ENCODE measurements at places on chromosomes 6 and 20.
A peak's percentile ranks its signal among the peaks of the same experiment; 100 is the strongest.

- DNase-seq, result no peak
Measured at GRCh38 chr6:141587482-141588266, 545.1 kb upstream of the GJE1 start.

- no peak for DNase-seq
Measured at GRCh38 chr20:22524393-22525015, 59.9 kb downstream of the FOXA2 start.

GRCh38 chr6:137115658-137116057, 57.8 kb downstream of the IL22RA2 start:
- DNase-seq, result no peak

DNA sequence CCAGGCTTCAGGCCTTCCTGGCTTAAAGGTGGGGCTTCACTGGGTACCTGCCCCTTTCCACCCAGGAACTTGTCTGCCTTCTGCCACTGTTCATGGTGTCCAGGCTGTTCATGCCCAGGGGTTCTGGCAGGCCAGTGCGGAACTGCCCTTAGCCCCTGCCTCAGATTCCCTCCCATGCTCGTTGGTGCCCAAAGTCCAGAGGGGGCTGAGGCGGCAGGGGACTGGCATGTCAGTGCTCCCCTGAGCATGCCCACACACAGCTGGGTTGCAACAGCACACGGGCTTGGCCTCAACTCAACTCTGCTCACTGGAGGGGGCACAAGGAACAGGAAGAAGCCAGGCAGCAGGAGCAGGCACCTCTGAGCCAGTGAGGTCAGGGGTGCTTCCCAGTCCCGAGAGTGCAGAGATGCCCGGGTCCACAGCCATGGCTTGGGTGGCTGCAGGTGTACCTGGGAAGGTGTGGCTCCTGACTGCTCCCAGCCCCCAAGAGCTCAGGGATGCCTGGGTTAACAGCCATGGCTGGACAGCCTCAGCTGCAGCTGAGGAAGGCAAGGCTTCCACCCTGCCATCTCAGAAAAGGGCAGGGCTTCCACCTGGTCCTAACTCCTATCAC, 845.9 kb downstream of the EYS start:
- peak; percentile 73 for DNase-seq

GRCh38 chr6:63745784-63746183, 110.2 kb downstream of the PHF3 start:
- no peak for DNase-seq

DNA sequence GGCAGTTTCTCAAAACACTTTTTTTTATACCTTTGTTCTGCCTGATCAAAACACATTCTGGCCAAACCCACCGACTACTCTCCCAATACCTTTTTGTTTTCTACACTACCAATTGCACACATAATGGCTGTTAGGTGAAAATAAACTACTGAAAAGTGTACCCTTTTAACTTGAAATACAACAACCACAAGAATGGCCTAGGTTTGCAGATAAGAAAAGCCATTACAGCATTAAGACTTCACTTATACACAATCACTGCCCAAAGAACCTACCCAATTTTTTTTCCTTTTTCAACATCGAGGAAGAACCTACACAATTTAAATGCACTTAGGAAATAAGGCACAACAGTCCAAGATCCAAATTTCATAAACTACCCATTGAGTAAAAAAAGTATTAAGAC, 1.8 kb downstream of the SEC63 start:
- no peak for DNase-seq

DNA sequence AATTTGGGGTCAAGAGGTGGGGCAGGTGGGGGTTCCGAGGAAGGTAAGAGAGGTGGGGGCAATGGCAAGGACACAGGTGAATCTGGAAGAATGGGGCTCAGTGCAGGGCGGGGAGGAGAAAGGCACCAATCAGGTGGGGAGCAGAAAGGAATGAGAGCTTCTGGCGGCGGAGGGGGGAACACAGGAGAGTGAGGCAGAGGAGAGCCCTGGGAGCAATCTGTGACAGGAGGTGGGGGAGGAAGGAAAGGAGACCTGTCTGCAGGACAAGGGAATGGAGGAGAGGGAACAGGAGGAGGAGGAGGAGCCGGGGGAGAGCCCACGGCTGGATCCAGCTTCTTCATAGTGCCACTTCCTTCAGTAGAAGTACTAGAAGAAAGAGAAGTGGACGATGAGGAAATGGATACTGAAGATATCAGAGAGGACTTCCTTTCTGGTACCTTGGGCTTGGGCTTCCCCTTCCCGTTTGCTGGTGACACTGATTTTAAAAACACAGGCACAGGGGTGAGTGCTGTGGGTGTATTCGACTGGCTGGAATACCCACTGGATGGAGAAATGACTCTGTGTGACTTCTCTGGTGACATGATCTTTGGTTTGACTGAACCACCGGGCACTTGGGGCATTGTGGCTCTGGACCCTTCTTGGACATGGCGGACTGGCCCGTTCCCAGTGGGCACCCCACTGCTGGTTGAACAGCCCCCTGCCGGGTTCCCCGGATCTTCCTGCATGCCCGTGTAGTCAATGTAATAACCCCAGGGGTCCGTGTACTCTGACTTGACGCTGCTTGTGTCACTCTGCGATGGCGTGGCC, 27.4 kb downstream of the HEBP2 start:
- DNase-seq, result no peak

- no peak for DNase-seq
Measured at GRCh38 chr20:11810311-11811083, 107.2 kb upstream of the BTBD3 start.

- no peak for DNase-seq
Measured at GRCh38 chr20:24566656-24567055, 97.2 kb downstream of the SYNDIG1 start.

DNA sequence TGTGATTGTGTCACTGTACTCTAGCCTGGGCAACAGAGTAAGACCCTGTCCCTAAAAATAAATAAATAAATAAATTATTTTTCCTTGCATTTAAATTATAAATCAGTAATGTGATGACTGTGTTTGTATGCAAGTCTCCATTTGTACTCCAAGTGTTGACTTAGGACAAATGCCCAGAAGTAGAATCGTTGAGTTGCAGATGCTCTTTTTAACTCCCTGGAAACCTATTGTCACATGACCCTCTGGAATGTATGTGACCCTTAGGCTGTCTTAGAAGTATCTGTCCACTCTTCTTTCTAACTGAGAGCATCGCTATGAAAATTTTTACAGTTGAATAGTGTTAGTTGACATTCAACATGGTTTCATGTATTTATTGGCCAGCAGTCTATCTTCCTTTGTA, 18.8 kb downstream of the OR2A4 start:
- no peak for DNase-seq

DNA sequence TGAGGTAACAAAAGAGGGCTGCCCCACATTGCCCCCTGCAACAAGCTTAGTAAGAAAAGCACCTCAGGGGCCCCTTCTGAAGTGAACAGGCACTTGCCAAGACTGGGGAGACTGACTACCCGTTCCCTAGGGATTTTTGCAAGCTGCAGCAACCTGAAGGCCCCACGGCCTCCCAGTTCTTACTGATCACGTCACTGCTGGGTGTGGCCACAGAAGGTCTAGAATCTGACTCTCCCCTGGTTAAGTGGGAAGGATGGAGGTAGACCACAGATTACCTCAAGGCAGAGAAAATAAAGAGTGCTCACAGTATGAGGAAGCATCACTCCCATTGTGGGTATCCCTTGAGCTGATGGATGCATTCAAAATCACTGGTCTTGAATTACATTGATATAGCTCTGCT, 201.5 kb upstream of the KCNQ5 start:
- no peak for DNase-seq

DNA sequence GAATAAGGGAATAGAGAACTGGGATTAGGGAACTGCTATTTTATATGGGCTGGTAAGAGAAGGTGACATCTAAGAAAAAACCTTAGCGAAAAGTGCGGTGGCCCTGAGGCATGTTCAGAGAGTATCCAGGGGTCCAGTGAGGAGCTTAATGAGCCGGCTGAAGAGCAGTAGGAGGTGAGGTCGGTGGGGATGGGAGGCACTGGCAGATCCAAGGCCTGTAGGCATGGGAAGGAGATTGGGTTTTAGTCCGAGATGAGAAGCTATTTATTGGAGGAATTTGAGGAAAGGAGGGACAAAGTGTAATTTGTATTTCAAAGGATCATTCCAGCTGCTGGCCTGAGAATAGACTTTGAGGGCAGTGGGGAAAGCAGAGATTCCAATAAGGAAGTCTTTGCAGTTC, 123.8 kb downstream of the QKI start:
- DNase-seq, result no peak

DNA sequence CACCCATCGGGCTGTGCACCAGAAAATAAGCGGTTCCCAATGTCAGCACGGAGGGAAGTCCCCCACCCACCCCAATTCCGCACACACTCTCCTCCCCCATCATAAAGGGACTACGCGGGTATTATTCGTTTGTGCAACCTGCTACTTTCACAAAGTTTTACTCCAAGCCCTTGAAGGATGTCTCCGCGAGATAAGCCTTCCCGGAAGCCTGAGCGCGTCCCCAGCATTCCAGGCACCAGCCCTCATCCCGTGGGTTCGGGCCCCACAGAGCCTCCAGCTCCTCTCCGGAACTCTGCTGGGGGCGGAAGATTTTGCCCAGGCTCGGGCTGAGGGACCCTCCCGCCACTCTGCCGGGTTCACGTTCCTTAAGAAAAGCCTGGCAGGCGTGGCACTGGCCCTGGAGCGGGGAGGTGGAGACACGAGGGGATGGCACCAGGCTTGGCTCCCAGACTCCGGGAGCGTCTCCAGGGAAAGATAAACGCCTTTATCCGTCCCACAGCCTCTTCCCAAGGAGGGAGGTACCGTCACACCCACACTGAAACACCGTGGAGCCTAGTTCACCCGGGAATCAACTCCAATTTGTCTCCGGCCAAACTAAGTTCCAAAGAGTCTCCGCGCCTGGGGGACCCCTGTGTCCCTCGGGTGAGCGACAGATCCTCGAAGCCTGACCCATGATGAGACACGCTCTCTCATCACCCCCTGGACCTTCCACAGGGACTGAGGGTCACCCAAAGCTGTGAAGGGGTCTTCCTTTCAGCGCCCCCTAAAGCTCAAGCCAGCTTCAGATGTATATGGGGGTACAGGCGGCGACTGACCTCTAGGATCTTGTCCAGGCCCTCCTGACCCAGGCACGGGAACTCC, 934 bp downstream of the KCNK5 start:
- DNase-seq, result no peak

DNA sequence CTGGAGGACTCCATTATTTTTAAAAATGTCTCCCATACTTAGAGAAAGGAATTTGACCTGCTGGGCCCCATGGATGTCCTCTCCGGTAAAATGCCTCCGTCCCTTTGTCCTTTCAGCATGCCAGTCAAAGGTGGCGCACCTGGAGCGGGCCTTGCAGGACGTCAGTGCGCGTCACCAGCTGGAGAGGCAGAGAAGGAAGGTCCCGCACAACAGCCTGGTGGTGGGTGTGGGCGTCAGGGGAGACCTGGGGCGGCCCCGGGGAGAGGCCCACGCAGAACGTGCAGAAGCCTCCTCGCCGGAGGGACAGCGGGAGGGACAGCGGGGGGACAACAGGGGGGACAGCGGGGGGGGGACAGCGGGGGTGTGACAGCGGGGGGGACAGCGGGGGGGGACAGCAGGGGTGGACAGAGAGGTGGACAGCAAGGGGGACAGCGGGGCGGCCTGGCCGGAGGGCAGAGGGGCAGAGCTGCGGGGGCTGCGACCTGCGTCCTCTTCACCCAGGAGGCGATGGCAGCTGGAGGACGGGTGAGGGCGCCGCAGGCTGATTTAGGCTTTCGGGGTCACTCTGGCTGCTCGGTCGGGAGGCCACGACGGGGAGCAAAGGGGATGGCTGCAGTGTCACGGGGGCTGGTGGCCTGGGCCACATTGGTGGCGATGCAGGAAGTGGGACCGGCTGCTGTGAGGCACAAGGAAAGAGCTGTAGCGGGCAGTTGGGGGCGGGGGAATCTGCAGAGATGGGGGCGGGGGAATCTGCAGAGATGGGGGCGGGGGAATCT, 859 bp upstream of the KIF25 start:
- no peak for DNase-seq

GRCh38 chr6:95249661-95250060, 327.7 kb upstream of the MANEA start:
- DNase-seq, result no peak

GRCh38 chr6:86152546-86152945, 509.9 kb upstream of the SYNCRIP start:
- DNase-seq, result no peak

GRCh38 chr20:58829531-58829941, 21.2 kb downstream of the GNAS-AS1 start:
- DNase-seq, result no peak

GRCh38 chr20:49928411-49929141, 7.6 kb upstream of the RNF114 start:
- peak; percentile 95 for DNase-seq

DNA sequence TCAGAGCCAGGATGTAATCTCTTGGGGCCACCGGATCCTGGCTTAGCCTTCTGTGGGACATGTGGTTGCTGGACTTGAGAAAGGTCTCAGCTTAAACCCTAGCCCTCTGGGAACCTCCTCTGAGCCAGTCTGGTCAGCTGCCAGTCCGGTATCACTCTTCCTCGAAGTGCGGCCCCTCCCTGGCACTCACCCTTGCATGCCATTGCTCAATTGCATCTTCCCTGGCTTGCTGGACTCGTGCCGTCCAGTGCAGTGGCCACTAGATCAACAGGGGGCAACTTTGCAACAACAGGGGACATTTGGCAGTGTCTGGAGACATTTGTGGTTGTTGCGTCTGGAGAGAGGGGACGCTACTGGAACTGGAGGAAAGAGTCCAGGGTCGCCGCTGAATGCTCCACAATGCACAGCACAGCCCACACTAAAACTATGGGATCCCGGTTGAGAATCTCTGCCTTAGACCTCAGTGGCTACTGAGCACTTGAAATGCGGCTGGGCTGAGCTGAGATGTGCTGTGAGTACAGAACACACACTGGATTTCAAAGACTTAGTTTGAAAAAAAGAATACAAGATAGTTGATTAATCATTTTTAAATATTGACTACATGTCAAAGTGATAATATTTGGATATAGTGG, 152.1 kb downstream of the TFAP2C start:
- DNase-seq, result no peak

Measured in posterior cingulate gyrus (tissue), 11 donors.